ENCODE measurements at places on chromosomes 16 and 17.

GRCh38 chr17:75991396-75991795 lies 9.3 kb upstream of the CDK3 start:
- DNase-seq = no peak

DNA sequence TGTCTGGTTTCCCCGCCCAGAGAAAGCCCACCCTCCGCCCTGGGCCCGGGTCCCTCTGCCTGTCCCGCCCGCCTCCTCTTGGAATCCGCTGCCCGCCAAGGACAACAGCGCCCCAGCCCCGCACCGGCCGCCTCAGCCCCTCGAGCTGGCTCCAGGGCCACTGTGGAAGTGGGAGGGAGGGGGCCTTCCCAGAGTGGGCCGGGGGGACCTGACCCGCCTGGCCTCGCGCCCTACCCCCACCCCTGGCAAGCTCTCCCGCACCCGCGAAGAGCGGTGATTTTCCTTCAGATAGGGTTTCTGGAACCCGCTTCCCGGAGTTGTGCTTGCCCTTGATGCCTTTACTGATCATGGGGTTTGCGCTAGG lies 2.3 kb upstream of the CBX8 start:
- no peak for DNase-seq

DNA sequence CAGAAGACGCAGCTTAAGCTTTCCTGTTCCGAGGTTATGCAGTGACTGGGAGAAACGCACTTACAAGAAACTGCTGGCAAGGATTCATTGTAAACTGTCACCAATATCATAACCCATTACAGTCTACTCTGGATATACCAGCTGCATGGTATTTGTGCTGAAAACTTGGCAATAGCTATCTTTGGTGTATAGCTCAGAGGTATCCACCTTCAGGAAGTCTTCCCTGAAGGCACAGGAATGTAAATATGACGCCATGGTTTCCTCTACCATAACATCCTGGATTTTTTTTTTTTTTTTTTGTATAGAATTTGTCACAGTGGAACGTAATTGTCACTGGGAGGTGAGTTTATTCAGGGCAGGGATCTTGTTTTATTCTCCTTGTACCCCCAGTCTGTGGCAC lies 406.2 kb downstream of the GRIN2A start:
- no peak for DNase-seq

- DNase-seq = no peak
Observed at GRCh38 chr17:77273397-77274085, 132.8 kb downstream of the SEC14L1 start.

- peak; percentile 68 for DNase-seq
Observed at GRCh38 chr16:57316390-57317017, 32.0 kb upstream of the PLLP start.
